ENCODE measurements at places on chromosomes 7 and 10. TPM values are rescaled to one million over a fixed set of nuclear protein-coding genes. Genes with fewer than 3 reads are reported as not detected.

NODAL gene
- not detected for total RNA-seq

CHST15 gene
- total RNA-seq = 0.46 TPM

PON1 gene
- total RNA-seq = not detected

SLC39A12 gene
- not detected for total RNA-seq

FAM25A gene
- not detected for total RNA-seq

TWIST1 gene
- total RNA-seq = 24.9 TPM

FANK1 gene
- 4.6 TPM for total RNA-seq

RAB18 gene
- 49.6 TPM for total RNA-seq

CLCN1 gene
- total RNA-seq = not detected

GJD4 gene
- total RNA-seq = not detected

CPVL gene
- total RNA-seq = 0.30 TPM

CTAGE4 gene
- total RNA-seq = not detected

HOXA2 gene
- total RNA-seq = 0.30 TPM

MSMB gene
- not detected for total RNA-seq

SPDYE8 gene
- total RNA-seq = not detected

ABCC2 gene
- total RNA-seq = 0.89 TPM

PALD1 gene
- total RNA-seq = 0.14 TPM

AFAP1L2 gene
- total RNA-seq = 0.05 TPM

NANOS1 gene
- total RNA-seq = 0.23 TPM

EN2 gene
- under 0.01 TPM for total RNA-seq

SDK1 gene
- total RNA-seq = 0.46 TPM

STK31 gene
- total RNA-seq = not detected

SH3PXD2A gene
- 77.4 TPM for total RNA-seq

SPOCK2 gene
- total RNA-seq = 0.23 TPM

TNPO3 gene
- 76.0 TPM for total RNA-seq

CNPY1 gene
- total RNA-seq = not detected

PDE1C gene
- total RNA-seq = 0.74 TPM

GNAT3 gene
- total RNA-seq = not detected

FFAR4 gene
- not detected for total RNA-seq

ATOH7 gene
- not detected for total RNA-seq

KDM7A gene
- total RNA-seq = 5.2 TPM

ZP3 gene
- 0.89 TPM for total RNA-seq

CALY gene
- 0.30 TPM for total RNA-seq

ITGB8 gene
- total RNA-seq = 12.6 TPM

SPDYE11 gene
- total RNA-seq = not detected

TRIL gene
- total RNA-seq = 0.65 TPM

TRIM50 gene
- not detected for total RNA-seq

PNLIP gene
- not detected for total RNA-seq

FAM237B gene
- total RNA-seq = not detected

APBB1IP gene
- total RNA-seq = not detected

PVRIG gene
- not detected for total RNA-seq

ZNF777 gene
- 3.9 TPM for total RNA-seq

RBP4 gene
- 0.09 TPM for total RNA-seq

TMEM196 gene
- total RNA-seq = not detected

METTL27 gene
- total RNA-seq = 5.0 TPM

ATP5F1C gene
- total RNA-seq = 187 TPM

RPA3 gene
- 20.4 TPM for total RNA-seq

FRMD4A gene
- 28.5 TPM for total RNA-seq

FGFBP3 gene
- 0.59 TPM for total RNA-seq

PRSS37 gene
- not detected for total RNA-seq

CYP2E1 gene
- 0.89 TPM for total RNA-seq

GATA3 gene
- not detected for total RNA-seq

NPY4R2 gene
- 0.37 TPM for total RNA-seq

Measured in smooth muscle cell of the umbilical artery (primary cell).